Skin of body (tissue), 3 donors: ENCODE measurements at places on chromosomes 6 and 20. TPM values are rescaled to one million over a fixed set of nuclear protein-coding genes. Genes with fewer than 3 reads are reported as not detected.

DNA sequence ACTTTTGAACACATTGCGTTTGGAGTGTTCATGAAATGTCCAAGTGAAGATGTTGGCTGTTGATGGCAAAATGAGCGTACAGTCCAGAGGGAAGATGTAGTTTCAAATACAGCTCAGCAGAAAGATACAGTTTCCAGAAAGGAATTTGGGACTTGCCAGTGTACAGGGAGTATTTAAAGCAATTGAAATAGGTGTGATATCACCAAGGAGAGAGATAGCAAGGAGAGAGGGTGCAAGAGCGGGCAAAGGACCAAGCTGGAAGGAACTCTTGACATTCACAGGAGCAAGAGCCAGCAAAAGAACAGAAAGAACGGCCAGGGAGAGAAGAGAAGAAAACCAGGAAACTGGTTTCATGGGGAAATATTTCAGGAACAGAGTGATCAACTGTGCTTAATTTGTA is 47.8 kb downstream of the CARMIL1 start:
- no peak for DNase-seq

The BCAS1 gene
- total RNA-seq: 3.4 TPM

- DNase-seq: no peak
Measured at GRCh38 chr6:133456439-133456838, 215.3 kb downstream of the EYA4 start.

GRCh38 chr6:95240514-95240913 is 336.8 kb upstream of the MANEA start:
- no peak for DNase-seq

- no peak for DNase-seq
Measured at GRCh38 chr20:38315290-38315966, 11.5 kb downstream of the BPI start.

DNA sequence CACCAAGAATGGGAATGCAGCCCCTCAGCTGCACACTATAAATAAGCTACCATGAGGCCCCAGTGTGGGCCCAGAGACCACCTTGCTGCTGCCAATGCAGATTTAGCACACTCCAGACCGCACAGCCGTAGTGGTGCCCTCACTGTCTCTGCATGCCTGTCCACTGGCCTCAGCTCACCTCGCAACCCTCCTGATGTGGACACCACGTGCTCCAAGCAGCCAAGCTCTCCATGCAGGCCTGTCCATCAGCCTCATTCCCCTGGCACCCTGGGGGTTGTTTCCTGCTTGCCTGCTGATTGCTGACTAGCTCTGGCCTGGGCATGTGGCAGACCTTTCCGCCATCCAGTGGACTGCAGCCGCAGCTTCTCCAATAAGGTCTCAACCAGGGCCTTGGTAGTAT is 36.2 kb downstream of the ZBTB9 start:
- no peak for DNase-seq

The KIF6 gene
- 0.79 TPM for total RNA-seq

- DNase-seq: no peak
Measured at GRCh38 chr6:166957087-166957804, 896 bp upstream of the RNASET2 start.

- no peak for DNase-seq
Measured at GRCh38 chr20:22620342-22620741, 36.0 kb upstream of the FOXA2 start.

DNA sequence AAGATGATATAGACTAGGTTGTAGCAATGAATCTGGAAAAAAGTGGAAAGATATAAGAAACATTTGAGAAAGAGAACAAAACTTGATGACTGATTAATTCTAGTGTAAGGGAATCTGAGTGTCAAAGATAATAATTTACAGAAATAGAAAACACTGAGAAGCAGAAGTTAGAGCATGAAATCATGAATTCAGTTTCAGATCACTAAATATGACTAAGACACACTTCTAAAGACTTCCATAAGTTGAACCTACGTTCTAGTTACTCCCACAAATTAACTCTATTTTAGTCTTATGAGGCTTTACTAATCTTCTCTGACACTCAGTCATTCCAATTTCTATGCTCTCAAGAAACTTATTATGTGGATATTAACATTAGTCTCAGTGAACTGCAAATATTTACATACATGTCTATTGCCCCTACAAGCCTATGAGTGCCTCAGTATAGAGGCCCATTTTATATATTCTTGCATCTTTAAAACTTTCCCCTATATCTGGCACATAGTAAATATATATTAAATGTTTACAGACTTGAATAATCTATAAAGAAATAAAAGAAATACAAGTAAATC is 30.4 kb downstream of the IBTK start:
- DNase-seq: no peak

The LAMP5 gene
- 1.9 TPM for total RNA-seq

The PRSS16 gene
- 0.99 TPM for total RNA-seq

- DNase-seq: no peak
Measured at GRCh38 chr6:135325624-135326424, 144.7 kb downstream of the MYB start.

GRCh38 chr6:100627911-100628758 is 163.4 kb upstream of the SIM1 start:
- no peak for DNase-seq

The LINC00237 gene
- not detected for total RNA-seq

GRCh38 chr20:2946988-2947961 is 74.0 kb downstream of the PTPRA start:
- DNase-seq: peak; percentile 5

The DNMT3B gene
- total RNA-seq: 2.5 TPM

The BHLHE23 gene
- not detected for total RNA-seq

GRCh38 chr6:143390278-143390677 is 60.2 kb downstream of the ADAT2 start:
- no peak for DNase-seq

GRCh38 chr6:76014626-76015530 is 57.6 kb downstream of the IMPG1 start:
- DNase-seq: no peak

GRCh38 chr6:131954775-131955107 is 3.6 kb upstream of the CCN2 start:
- DNase-seq: peak; percentile 96

DNA sequence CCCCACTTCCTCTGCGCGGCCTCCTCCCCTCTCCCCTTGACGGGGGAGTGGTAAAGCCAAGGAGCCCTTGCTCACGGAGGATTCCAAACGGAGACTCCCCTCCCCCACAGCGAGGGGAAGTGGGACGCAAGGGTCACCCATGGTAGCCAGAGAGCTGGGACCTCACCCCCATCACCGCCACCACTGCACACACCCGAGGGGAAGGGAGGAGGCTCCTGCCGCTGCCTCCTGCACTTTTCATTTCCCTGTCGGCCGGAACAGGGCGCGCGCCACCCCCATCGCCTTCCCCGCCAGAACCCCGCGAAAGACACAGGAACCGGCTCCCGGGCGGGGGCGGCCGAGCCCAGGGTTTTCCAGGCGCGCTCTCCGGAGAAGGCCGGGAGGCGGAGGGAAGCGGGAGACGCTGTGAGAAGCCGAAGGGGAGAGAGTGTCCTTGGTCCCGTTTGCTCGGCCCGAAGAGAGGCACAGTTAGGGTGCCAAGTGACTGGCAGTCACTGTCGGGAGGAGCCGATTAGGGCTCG is 789 bp downstream of the CCND3 start:
- no peak for DNase-seq
